Renal cortex interstitium (tissue), 15 donors: ENCODE measurements at places on chromosomes 4 and X. TPM values are rescaled to one million over a fixed set of nuclear protein-coding genes. Genes with fewer than 3 reads are reported as not detected.

DNA sequence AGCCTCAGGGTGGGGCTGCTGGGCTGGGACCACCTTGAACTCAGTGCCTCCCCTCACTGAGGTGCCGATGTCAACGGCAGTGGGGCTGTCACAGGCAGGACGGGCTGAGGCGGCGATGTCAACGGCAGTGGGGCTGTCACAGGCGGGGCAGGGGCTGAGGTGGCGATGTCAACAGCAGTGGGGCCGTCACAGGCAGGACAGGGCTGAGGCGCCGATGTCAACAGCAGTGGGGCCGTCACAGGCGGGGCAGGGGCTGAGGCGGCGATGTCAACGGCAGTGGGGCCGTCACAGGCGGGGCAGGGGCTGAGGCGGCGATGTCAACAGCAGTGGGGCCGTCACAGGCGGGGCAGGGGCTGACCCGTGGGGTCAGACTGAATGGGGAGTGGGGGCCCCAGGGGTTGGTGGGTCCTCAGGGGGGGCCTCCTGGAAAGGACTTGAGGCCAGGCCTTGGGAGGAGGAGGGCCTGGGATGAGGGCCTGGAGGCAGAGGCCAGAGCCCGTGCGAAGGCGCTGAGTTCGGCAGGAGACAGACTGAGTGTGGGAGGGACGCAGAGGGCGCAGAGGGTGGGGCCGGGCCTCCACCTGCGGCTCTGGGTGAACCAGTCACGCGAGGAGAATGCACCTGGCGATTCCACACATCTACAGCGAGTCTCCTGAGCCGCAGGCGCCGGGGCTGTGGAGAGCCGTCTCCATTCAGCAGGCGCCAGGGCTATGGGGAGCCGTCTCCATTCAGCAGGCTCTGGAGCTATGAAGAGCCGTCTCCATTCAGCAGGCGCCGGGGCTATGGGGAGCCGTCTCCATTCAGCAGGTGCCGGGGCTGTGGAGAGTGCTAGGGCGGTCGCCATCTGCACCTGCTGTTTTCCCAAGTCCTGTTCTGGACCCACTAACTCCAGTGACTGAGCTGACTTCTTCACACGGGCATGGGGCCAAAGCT lies 22.9 kb downstream of the ATP5ME start:
- DNase-seq: no peak

- no peak for DNase-seq
Observed at GRCh38 chrX:80879916-80880315, 70.2 kb upstream of the BRWD3 start.

- DNase-seq: no peak
Observed at GRCh38 chr4:67587156-67587555, 28.6 kb downstream of the STAP1 start.

DNA sequence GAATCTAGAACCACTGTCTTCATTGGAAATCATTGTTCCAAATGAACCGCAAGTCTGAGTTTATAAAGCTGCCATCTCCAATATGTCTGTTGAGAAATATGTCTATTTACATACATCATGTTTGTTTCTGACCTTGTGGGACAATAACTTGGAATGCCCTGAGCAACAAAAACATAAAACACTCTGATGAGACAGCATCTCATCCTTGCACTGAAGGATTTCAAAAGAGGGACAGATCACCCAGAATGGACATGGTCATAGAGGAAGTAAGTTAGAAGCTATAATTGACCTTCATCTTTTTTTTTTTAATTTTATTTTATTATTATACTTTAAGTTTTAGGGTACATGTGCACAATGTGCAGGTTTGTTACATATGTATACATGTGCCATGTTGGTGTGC lies 22.5 kb downstream of the RXFP1 start:
- no peak for DNase-seq

DNA sequence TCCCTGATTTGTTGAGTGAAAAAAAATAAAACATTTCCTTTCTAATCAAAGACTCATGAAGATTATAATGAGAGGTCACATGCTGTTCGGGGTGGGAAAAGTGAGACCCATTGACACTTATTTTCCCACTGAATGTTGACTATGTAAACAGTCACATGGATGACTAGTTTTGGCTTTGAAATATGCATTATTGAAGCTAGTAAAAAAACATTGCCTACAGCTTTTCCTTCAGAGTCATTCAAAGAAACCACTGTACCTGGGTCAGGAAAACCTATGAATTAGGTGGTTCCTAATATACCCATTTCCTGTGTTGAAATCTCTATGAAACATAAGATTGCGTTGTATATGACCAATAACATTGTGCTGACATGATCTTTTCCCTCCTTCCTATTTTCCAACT lies 251.2 kb downstream of the CFAP299 start:
- DNase-seq: no peak

The NDUFB11 gene
- 107 TPM for polyA plus RNA-seq
